ENCODE measurements at places on chromosomes 5 and 9. TPM values are rescaled to one million over a fixed set of nuclear protein-coding genes. Genes with fewer than 3 reads are reported as not detected.

INSL6 gene
- not detected for total RNA-seq

IRGM gene
- not detected for total RNA-seq

IFT74 gene
- 7.2 TPM for total RNA-seq

TRIM7 gene
- total RNA-seq = 2.7 TPM

GMCL2 gene
- total RNA-seq = not detected
